Upper lobe of left lung (tissue), 6 donors: ENCODE measurements at places on chromosomes 2 and 18.

DNA sequence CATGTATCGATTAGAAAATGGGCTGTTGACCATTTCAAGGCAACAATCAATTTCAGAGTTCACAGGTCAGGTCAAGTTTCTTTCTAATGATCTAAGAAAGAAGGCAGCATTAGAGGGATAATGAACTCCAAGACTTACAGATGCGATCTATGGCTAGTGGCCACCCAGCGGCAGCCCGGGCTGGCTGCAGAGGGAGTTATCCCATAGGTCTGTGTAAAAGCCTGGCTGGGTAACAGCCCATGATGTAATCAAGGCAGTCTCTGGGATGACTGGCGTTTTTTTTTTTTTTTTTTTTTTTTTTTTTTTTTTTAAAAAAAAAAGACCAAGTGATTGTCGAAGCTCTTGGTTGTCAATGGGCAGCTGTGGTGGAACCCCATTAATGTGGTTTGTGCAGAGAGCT, 171.1 kb upstream of the SKOR2 start:
- peak; percentile 45 for DNase-seq

- DNase-seq, result no peak
These were observed 448.1 kb upstream of the VRK2 start for GRCh38 chr2:57598551-57598950.

- no peak for DNase-seq
These were observed 354.2 kb downstream of the EN1 start for GRCh38 chr2:118493213-118493612.

- no peak for DNase-seq
These were observed 18.8 kb downstream of the NCOA1 start for GRCh38 chr2:24509840-24510239.

GRCh38 chr2:202147775-202148174, 74.7 kb downstream of the KIAA2012 start:
- no peak for DNase-seq

DNA sequence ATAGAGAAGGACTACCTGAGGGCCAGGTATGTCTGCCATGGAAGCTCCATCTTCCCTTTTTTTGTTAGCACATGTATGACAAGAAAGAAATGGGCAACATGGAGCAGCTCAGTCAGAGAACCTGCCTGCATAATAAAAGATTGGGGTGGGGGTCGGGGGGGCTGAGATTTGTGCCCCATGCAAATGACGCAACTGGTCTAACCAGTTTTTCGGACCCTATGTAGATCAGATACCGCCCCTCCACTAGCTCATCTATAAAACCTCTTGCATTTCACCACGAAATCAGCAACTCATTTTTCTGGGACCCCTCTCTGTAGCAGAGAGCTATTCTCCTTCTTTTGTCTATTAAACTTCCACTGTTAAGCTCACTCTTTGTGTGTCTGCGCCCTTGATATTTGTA, 657.2 kb downstream of the ERBB4 start:
- DNase-seq, result no peak

- DNase-seq, result no peak
These were observed 27.1 kb upstream of the ICOS start for GRCh38 chr2:203909261-203909967.

GRCh38 chr2:16165518-16166326, 225.4 kb downstream of the MYCN start:
- no peak for DNase-seq

DNA sequence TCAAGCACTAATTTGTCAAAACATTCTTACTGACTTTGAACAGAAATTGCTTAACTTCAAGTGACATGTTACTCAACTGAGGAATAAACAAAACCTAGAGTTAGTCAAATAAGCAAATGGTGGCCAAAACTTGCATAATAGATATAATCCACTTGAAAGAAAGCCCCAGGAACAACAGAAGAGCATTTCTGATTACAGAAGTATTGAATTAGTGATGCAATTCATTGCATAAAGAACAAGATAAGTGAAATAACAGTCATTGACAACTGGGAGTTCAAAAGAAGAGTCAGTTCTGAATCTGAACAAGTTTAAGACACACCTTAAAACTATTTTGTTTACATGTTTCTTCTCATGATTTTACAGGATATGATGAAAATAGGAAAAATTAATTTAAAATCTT, 30.8 kb downstream of the COBLL1 start:
- DNase-seq, result no peak

DNA sequence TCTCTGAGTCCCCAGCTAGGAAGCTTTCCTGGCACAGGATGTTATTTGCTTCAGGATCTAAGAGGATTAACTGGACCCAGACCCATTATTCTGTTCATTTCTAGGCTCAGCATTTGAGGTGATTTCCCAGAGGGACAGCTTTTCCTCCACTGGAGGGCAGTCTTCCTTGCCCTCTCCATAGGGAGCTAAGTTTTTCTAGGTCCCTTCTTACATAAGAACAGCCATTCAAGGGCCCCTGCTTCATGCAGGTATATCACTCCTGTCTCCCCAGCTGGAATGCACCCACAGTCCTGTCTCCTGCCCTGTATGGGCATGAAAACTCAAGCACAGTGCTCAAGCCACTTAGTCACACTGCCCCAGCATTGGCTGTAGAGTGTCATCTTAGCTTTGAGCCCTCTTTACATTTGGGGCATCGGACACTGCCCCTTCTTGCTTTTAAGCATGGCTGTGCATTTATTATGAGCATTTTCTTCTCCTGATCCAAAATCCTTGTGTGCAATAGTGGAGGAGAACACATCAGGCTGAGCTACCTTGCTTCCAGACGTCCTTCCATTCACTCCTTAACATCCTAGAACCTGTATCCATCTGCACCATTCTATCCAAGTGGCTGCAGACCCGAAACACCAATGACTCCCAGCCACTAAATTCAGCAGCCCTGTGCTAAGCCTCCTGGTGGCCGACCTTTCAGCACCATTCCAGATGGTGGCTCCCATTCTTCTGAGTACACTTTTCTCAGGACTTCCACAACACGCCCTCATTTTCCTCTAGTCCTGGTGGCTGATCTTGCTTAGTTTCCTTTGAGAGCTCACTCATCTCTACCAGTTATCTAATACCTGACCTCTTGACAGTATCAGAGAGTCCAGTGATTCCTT, 80.0 kb downstream of the COPS8 start:
- DNase-seq, result no peak

DNA sequence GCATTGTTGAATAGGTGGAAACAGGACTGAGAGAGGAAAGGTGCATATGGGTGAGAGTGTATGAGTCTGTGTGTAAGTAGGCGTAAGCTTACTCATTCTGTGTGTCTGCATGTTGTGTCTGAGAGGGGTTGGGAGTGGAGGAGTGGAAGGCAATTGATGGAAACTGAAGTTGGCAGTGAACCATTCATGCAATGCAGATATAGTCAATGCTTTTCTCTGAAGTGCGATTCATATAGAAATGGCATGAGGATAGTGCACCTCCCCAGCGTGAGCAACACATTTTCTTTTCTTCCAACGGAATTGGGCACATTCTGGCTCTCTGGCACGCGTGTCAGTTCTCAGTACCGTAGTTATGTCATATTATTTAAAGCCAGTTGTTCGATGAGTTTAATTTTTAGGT, 250.5 kb downstream of the NYAP2 start:
- no peak for DNase-seq

GRCh38 chr2:26725521-26725820, 32.9 kb downstream of the KCNK3 start:
- DNase-seq, result no peak

DNA sequence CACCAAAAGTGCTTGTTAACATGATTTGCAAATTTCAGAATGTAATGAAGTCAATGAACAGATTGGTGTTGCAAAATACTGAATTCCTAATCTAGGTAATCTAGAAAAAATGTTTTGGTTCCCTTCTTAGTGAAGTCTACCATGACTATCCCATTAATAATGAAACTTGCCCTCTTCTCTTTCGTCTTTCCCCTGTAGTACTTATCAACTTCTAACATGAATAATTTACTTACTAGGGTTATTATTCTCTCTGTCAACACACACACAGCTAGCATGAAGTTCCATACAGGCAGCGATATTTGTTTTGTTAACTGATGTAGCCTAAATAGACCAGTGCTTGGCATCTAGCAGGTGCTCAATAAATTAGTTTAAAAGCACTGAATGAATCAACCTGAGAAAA, 160.2 kb downstream of the NCK2 start:
- no peak for DNase-seq

DNA sequence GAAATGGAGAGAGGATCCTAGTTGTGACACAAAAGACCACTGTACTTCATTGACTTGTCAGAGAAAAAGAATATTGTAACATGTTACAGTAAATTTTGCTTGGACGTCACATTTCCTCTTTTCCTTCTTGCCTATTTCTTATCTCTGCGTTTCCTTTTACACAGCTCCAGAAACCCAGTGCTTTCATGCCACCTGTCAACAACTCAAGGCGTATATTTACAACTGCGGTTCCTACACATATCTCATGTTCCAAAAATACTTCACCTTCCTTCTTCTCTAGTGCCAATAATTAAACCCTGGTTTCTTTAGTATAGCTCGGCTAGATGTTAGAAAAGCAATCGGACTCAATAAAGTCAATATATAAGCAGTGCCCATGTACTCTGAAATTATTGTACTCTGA, 911.5 kb upstream of the FSHR start:
- no peak for DNase-seq

DNA sequence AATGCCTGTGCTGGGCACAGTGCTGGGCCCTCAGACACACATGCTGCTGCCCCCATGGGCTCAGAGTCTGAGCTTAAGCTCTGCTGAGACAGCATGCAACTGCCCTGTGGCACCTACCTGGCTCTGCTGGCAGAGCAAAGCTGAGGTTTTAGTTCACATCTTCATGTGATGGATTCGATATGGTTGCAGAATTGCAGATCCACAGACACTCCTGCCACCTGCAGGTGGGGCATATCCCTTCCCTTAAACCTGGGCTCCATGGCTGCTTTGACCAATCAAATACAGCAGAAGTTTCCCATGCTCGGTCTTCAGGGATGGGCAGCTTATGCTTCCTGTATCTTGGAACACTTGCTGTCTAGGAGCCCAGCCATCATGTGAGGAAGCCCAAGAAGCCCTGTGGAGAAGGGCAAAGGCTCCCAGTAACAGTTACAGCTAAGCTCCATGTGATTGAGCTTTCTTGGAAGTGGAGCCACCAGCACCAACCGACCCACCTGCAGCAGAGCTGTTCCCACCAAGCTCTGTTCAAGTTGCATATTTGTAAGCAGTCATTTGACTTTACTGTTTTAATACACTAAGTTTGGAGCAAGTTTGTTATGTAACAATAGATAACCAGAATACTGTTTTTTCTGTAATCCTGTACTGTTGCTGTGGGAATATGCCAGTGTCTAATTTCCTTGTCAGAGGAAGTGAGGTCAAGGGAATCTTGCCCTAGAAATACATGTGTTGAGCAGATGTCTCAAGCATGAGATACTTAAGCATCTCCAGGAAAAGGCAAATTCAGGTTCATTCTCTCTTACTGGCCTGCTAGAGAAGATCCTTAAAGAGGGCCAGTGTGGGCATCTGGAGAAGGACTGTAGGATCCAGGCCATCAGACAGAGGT, 79.3 kb downstream of the SH3RF3 start:
- DNase-seq, result no peak

DNA sequence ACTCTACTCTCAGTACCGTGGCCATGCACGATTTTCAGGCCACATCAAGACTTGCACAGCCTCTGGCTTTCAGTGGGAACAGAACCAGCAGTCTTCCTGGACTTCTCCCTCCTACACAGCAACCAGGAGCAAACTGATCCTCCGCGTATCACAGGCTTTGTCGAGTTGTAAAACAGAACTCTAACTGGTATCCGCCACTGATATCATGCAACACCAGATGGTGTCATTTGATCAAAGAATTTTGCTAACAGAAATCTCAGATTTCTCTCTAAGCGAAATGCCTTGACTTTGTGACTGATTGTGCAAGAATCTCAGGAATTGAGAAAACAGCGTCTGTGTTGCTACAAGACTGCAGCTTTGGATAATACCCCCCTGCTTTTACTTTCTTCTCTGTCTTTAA, 85.7 kb downstream of the COPS8 start:
- DNase-seq, result no peak

DNA sequence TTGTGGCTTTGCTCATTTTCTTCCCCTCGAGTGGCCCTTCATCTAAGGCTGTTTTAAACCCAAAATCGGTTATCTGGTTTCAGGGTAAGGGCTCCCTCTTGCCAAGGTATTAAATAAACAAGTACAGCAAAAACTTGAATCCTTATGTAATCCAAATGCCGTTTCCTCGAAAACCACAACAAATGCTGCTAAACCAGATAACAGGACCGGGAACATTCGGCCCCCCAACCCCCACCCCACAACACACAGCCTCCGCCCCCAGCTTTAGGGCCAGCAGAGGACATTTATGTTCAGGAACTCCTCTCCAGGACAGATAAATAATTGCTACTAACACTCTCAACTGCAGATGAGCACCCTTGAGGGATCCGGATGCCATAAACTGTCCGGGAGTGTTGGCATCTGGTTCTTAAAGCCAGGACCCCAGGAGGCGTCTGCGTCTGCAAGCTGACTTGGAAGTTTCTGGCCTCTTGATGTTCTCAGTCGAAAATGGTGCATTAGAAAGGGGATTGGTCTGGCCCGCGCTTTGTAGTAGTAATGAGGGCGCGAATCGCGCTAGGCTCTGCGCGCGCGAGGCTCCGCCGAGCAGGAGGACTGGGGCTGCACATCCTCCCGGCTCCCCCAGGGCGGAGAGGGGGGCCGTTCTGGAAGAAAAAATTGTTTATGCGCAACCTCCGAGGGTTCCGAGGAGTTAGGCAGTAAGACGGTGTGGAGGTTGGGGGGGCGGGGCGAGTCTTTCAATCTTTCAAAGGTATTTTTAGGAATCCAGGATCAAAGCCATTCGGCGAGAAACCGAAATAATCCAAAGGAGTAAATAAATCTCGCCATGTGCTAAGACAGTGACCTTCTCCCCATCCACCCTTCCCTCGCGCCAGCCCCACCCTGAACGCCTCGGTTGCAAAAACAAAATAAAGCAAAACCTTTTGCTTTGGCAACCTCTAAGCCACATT, 3.9 kb upstream of the ID2 start:
- peak; percentile 89 for DNase-seq

DNA sequence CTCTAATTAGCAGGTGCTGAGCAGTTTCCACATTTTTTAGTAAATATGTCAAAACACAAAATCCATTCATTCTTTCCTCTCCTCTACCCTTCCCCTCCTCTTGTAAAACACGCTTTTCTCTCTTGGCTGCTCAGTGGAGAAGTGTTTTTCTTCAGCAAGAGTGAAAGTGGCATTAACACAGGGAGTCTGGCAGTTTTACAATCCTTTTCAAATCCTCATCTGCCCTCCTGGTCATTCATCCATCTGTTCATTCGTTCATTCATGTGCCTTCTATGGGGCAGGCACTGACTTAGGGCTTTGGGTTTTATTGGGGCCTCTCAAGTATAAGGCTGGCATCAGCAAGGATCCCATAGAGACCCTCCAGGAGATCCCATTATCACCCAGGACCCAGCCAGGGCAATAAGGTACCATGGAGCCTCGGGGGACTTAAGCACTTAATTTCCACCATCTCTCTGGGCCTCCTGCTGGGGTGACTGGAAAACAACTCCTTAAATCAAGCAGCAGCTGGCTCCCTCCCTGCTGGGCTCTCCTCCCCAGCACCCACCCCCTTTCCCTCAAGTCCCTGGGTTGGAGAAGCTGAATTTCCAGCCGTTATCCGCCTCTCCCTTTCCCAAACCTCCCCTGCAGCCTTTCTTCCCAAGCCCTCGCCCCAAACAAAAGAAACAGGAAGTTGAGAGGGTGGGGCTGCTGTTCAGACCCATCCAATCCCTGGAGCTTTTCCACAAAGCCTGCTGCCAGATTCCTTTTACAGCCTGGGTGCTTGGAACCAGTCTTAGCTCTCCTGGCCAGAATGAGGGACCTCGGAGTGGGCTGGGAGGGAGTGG, 32.6 kb downstream of the MARCHF4 start:
- no peak for DNase-seq
